Renal cortex interstitium (tissue), 15 donors: ENCODE measurements at places on chromosomes 5 and 9.
A peak's percentile ranks its signal among the peaks of the same experiment; 100 is the strongest.

DNA sequence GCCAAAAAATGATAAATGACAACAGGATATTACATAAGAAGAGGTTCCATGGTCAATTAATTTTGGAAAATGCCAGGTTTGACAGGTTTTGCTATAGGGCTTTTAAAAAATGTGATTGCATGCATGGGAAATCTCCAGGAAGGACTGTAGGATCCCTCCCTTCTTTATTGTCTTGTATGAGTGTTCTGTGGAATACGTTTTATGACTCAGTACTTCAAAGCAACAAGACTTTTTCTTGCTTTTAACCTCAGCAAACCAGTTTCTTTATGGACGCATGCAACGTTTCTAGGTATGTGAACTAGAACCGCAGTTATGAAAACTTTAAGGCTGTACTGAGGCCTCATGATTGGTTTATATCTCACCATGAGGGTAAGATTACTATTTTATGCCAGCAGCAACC is 76.6 kb upstream of the NTRK2 start:
- no peak for DNase-seq

DNA sequence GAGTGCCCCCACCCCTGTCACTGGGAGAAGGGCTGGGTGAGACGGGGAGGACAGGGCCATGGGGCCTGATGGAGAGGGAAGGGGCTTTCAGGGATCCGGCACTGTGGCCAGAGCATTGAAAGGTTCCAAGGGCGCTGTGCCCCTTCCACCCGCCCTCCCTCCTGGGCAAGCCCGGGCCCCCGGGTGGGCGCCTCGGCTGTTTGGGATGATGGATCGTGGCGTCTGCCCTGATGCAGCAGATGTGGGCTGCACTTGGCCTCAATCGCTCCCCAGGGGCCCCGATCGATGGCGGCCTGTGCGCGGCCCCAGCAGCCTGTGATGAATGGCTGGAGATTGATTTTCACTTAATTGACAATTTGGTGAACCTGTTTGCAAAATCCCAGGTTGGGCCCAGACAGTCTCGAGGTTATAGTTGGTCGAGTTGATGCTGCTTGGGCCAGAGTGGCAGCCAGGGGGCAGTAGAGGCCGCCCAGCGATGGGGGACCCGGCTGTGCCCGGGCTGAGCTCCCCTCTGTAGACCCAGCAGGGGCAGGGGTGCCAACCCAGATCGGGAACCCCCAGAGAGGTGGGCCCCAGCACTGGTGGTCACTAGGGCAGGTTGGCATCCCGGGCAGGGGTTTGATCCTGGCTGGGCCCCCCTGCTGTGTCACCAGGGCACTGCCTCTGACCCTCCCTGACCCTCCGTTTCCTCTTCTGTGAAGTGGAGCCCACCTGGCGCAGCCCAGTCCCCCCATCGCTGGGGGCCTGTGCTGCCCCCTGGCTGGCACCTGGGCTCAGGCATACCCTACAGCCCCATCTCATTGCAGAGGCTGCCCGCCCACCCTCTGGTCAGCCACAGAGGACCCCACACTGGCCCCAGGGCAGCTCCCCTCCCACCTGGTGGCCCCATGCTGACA is 34.7 kb downstream of the LHX3 start:
- no peak for DNase-seq

GRCh38 chr5:32222723-32223470 is 48.8 kb upstream of the GOLPH3 start:
- no peak for DNase-seq

DNA sequence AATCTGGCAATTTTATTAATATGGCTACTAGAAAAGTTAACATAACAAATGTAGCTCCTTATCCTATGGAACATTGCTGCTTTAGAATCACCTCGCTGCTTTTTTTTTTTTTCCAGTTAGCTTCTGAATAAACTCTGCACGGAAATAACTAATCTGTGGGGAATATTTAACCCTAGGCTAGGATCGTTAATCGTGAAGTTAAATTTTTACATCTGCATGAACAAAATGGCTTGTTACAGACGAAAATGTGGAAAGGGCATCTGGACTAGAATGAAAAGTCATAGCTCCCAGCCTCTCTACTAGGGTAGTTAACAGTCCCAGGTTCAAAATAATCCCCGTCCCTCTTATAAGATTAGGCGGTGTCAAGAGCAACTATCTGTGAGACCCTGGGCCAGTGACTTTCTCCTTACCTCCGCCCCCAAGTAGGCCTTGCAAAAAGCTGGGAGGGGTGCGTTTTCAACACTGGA is 470 bp upstream of the SLC22A5 start:
- no peak for DNase-seq

- no peak for DNase-seq
These were observed 105.1 kb upstream of the SLC25A48 start for GRCh38 chr5:135729321-135729786.

- DNase-seq, result no peak
These were observed 218.7 kb downstream of the TRPM3 start for GRCh38 chr9:70902692-70903131.

GRCh38 chr5:76365561-76365960 is 37.5 kb upstream of the IQGAP2 start:
- DNase-seq, result no peak

DNA sequence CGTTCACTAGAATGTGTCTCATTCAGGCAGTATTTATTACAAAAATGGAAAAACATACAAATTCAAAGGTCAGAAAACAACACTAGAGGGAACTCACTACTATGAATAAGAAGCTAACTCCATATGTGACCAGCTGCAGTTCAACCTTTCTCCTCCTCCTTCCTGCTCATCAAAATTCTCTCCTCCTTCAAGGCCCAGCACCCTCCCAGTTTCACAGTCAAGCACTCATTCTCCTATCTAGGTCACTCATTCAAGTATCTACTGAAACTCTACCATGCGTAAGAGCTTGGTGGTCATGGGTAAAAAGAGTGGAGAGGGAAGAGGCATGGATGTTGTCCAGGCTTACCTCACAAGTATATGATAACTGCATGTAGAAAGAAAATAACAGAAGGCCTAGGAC is 27.7 kb downstream of the ECPAS start:
- no peak for DNase-seq

DNA sequence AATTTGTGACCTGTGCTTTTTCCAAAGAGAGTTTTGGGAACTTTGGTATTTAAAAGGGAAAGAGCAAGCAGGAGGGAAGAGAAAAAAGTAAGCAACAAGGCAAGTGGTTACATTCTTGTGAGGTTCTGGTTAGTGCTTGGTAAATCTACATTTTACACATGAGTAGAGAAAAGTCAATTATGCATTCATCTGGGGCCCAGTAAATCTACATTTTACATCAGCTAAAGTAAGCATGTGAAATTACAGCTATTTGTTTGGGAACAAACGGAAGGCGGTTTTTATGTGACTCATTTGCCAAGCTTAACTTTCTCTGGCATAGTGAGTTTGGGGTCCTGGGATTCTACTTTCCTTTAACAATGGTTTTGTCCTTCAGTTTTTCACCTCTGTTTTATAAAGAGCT is 102.2 kb downstream of the SNX18 start:
- no peak for DNase-seq

DNA sequence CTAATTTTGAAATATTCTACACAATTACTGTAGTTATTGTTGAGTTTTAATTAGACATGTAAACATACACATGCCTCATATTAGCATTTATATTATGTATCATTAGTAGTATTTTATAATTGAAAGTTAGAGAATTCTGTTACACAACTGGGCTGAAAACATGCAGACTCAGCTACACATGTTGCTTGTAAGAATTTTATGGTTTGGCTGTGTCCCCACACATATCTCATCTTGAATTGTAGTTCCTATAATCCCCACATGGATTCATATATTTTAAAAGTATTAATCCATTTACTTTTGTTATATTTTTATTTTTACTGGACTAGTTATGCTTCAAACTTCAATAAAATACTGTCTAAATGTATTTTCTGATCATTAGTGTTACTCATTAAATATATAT is 2075.3 kb upstream of the C9orf72 start:
- no peak for DNase-seq

DNA sequence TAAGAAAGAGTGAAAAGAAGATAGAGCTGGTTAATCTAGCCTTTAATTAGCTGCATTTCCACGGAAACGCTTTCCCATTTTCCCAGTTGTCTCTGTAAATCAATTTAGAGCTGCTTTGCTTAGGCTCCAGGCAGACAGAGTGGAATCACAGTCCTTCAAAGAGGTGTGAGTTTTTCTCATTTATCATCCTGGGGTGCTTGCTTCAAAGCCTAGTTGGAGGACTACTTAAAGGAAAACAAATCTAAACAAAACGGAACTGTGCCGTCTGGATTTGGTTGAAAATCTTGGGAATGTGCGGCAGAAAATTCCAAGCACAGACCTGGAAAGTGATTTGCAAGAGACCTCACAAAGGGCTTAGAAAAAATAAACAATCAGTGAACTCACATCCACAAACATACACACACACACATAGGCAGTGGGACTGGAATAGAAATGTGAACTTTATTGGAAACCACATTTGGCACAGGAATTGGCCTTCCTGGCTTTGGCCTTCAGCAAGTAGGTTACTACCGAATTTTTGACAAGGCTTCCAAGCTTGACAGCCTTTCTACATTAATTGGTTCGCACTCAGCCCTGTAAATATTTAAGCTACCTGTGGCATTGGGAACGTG is 235.2 kb upstream of the SLC24A2 start:
- DNase-seq, result no peak

DNA sequence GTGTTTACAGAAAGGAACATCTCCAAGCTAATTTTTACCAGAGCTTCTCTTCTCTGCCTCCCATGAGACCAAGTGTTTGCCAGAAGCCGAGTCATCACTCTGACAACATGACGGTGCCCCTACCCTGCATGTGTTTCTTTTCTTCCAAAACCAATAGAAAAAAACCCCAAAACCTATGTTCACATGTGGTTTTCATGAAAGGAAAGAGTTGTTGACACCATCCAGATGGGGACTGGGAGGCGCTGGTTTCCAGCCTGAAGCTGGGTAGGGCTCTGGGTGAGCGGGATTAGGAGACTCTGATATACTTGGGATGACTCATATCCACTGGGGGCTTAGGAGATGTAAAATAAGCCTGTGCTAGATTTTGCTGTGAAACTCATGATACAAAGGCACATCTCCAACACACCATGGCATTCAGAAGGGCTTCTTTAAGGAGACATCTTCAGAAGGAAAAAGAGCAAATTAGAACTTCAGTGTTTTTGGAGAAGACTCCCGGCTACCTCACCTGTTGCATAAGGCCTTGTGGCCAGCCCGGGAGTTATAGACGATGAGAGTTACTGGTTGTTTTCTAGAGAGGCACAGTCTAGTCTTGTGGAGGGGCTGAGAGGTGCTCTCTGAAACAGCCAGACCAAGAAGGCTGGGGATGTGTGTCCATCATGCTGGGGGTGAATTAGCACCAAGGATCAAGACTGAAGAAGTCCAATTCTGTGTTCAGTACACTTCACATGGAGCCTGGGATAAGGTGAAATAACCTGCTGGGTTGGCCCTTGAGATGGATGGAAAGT is 108.9 kb upstream of the LHFPL2 start:
- DNase-seq, result no peak

- DNase-seq, result no peak
These were observed 554.9 kb downstream of the PRELID2 start for GRCh38 chr5:145280214-145280613.

DNA sequence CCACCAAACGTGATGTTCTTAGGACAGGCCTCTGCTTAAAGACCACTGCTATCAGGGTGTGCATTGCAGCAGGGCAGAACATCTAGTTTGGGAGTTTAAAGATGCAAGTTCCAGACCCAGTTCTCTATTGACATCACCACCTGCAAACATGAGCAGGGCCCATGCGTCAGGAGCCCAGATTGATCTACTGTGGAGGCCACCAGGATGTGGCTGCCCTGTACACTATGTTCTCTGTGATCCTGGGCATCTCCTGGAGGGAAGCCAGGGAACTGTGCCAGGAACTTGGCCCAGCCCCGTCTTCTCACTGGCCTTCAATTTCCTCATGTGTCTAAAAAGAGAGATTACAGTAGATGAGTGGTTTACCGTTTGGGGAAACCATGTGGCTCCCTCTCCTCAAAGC is 87.1 kb downstream of the PDE6A start:
- DNase-seq, result no peak

DNA sequence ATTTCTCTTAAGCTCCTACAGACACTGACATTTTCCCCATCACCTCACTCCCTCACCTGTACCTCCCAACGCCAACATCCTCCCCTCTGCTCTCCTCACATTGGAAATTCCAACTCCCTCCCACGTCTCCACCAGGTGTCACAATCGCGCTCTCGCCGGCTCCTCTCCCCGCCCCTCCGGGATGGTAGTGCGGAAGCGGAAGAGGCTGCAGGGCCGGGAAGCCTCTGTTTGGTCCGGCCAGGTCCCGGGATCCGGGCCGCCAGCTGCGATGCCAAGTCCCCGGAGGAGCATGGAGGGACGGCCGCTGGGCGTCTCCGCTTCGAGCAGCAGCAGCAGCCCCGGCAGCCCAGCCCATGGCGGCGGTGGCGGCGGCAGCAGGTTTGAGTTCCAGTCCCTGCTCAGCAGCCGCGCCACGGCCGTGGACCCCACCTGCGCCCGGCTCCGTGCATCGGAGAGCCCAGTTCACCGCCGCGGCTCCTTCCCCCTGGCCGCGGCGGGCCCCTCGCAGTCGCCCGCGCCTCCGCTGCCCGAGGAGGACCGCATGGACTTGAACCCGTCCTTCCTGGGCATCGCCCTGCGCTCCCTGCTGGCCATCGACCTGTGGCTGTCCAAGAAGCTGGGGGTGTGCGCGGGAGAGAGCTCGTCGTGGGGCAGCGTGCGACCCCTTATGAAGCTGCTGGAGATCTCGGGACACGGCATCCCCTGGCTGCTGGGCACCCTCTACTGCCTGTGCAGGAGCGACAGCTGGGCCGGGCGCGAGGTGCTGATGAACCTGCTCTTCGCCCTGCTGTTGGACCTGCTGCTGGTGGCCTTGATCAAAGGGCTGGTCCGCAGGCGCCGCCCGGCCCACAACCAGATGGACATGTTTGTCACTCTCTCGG is at the start of gene PLPP6:
TSS of gene PLPP6 (plus strand) at position 187 of the 881 bp plus-strand sequence. CDS start at position 269, 82 bp downstream.
- DNase-seq, result peak; percentile 84

GRCh38 chr9:121486043-121486442 is 13.6 kb downstream of the GGTA1 start:
- DNase-seq, result no peak

- DNase-seq, result no peak
These were observed 268.0 kb upstream of the MVB12B start for GRCh38 chr9:126058591-126058990.

GRCh38 chr5:112570708-112571444 is 151.8 kb upstream of the EPB41L4A start:
- no peak for DNase-seq

DNA sequence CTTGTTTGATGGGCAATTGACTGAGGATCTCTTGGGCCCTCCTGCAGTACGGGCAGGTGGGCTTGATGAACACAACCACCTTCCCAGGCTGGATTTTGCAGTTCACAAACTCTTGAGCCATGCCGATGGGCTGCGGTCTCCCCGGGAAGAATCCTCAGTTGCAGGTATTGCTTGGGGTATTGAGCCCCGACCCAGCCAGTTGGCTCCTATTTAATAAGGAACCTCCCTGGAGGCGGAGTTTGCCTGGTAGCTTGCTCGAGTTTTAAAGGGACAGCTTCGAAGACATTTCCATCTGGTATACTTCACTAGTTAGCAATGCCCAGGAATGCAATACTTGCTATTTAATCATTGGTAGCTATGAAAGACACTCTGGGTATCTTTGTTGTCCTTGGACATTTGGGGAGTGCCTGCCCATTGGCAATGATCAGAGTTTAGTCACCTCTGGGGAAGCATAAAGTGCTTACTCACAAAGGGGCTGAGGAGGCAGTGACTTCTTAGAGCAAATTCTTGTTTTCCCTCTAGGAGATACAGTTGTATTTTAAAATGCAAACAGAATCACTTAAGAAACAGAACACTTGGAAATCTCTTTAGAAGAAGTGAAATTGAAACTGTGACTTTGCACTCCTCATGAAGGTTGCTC is at the start of gene GLRX:
TSS of gene GLRX (minus strand) at position 185 of the 640 bp plus-strand sequence. CDS start at position 121, 64 bp downstream.
- no peak for DNase-seq
